CD4-positive, alpha-beta T cell (primary cell): ENCODE measurements at places on chromosomes 2 and 18.
A peak's percentile ranks its signal among the peaks of the same experiment; 100 is the strongest.

GRCh38 chr2:215868846-215869543 lies 144.4 kb downstream of the MREG start:
- H3K4me3 ChIP-seq = no peak overlapping the region
- no peaks in the 10 kb centered on the region for H3K4me1 ChIP-seq
- H3K36me3 ChIP-seq = no peaks in the 10 kb centered on the region
- peaks cover 3% of the 10 kb centered on the region for H3K27me3 ChIP-seq
- H3K27ac ChIP-seq = no peak overlapping the region

GRCh38 chr2:96799623-96799935 lies 16.5 kb upstream of the CNNM3 start:
- no peak for DNase-seq
- no peaks in the 10 kb centered on the region for H3K27me3 ChIP-seq
- H3K36me3 ChIP-seq = peaks cover 20% of the 10 kb centered on the region

GRCh38 chr2:58594175-58594574 lies 353.1 kb upstream of the FANCL start:
- H3K36me3 ChIP-seq = no peaks in the 10 kb centered on the region
- DNase-seq = no peak
- H3K4me1 ChIP-seq = no peaks in the 10 kb centered on the region
- no peak overlapping the region for H3K27ac ChIP-seq
- H3K4me3 ChIP-seq = no peak overlapping the region
- H3K27me3 ChIP-seq = no peaks in the 10 kb centered on the region

GRCh38 chr18:37249895-37250618 lies 315.5 kb downstream of the CELF4 start:
- no peaks in the 10 kb centered on the region for H3K4me1 ChIP-seq
- no peak for DNase-seq
- H3K36me3 ChIP-seq = no peaks in the 10 kb centered on the region
- peaks cover 36% of the 10 kb centered on the region for H3K27me3 ChIP-seq
- H3K4me3 ChIP-seq = no peak overlapping the region

- no peak overlapping the region for H3K27ac ChIP-seq
- H3K27me3 ChIP-seq = no peaks in the 10 kb centered on the region
- H3K4me1 ChIP-seq = no peaks in the 10 kb centered on the region
Observed at GRCh38 chr2:10022445-10022844, 20.9 kb upstream of the KLF11 start.

DNA sequence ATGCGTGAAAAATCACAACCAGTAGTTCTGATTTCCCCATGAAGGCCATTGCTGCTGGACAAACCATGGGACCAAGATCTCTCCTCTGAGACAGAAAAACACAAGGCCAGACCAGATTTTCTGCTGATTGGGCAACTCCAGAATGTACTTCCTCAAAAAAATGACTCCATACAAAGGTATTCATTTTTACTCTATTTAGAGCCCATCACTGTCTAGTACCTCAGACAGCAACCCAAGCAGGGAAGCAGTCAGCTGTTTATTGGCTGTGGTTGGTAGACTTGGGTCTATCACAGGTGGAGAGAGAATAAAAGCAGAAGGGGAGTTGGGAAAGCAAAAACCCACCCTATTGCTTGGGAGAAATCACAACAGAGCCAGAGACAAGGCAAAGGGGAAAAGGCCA lies 219.9 kb downstream of the PIK3C3 start:
- no peaks in the 10 kb centered on the region for H3K36me3 ChIP-seq
- H3K4me1 ChIP-seq = no peaks in the 10 kb centered on the region
- no peak overlapping the region for H3K27ac ChIP-seq
- no peak for DNase-seq
- no peak overlapping the region for H3K4me3 ChIP-seq

GRCh38 chr18:59612381-59612780 lies 84.8 kb downstream of the CCBE1 start:
- H3K27ac ChIP-seq = no peak overlapping the region
- H3K4me1 ChIP-seq = no peaks in the 10 kb centered on the region
- no peaks in the 10 kb centered on the region for H3K36me3 ChIP-seq
- no peak overlapping the region for H3K4me3 ChIP-seq

- H3K27me3 ChIP-seq = no peaks in the 10 kb centered on the region
- H3K4me1 ChIP-seq = no peaks in the 10 kb centered on the region
- no peak overlapping the region for H3K27ac ChIP-seq
Observed at GRCh38 chr2:8796878-8797550, 40.4 kb downstream of the KIDINS220 start.

DNA sequence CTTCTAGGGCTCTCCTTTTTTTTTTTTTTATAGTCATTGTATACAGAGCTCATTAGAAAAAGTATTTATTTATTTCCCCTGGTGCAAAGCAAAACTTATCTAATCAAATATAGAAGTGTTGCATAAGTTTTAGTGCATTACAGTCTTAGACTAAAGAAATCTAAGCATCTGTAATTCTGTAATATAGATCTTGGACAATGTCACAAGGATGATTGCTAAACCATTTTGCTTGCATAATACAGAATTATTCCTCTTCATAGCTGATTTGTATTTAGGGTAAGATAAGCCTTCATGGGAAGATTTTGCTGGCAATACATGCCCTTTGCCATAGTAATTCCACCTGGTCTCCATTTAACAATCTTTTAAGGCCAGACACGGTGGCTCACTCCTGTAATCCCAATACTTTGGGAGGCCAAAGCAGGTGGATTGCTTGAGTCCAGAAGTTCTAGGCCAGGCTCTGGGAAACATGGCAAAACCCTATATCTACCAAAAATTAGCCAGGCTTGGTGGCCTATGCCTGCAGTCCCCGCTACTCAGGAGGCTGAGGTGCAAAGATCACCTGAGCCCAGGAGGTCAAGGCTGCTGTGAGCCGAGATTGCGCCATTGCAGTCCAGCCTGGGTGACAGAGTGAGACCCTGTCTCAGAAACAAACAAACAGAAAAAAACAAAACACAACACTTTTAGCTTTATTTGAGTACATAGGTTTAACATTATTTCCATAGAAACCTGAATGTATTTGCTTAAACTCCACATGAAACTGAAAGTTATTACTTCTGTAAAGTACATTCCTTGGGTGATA lies 2.2 kb upstream of the ACADL start:
- no peaks in the 10 kb centered on the region for H3K36me3 ChIP-seq
- no peak for DNase-seq
- H3K4me3 ChIP-seq = no peak overlapping the region

GRCh38 chr2:235600926-235601325 lies 107.1 kb downstream of the AGAP1 start:
- no peaks in the 10 kb centered on the region for H3K27me3 ChIP-seq
- H3K4me1 ChIP-seq = no peaks in the 10 kb centered on the region
- no peak overlapping the region for H3K4me3 ChIP-seq
- no peak overlapping the region for H3K27ac ChIP-seq

GRCh38 chr2:219171231-219171651 lies 1.4 kb upstream of the SLC23A3 start:
- H3K27ac ChIP-seq = no peak overlapping the region
- H3K27me3 ChIP-seq = no peaks in the 10 kb centered on the region
- H3K4me1 ChIP-seq = peaks cover 42% of the 10 kb centered on the region
- DNase-seq = no peak
- H3K4me3 ChIP-seq = no peak overlapping the region

DNA sequence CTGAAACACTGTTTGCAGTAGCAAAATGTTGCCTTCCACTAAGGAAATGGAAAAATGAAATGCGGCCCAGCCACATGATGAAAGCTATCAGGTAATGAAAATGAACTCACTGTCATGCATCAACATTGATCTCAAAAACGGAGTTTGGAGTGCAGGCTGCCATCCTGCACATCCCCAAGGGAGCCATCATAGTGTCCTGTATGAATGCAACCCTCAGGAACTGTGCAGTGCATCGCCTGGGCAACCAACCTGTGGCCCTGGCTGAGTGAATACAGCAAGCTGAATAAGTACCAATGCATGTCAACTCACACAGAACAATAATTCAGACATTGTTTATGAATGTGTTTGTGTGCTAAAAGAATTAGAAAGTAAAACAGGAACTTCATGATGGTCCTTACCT lies 23.1 kb upstream of the TXNDC2 start:
- no peaks in the 10 kb centered on the region for H3K36me3 ChIP-seq
- no peak for DNase-seq
- no peaks in the 10 kb centered on the region for H3K27me3 ChIP-seq
- H3K4me3 ChIP-seq = no peak overlapping the region
- H3K27ac ChIP-seq = no peak overlapping the region

- no peaks in the 10 kb centered on the region for H3K4me1 ChIP-seq
- H3K36me3 ChIP-seq = no peaks in the 10 kb centered on the region
- H3K27me3 ChIP-seq = no peaks in the 10 kb centered on the region
- DNase-seq = no peak
- no peak overlapping the region for H3K4me3 ChIP-seq
Observed at GRCh38 chr2:20557226-20557625, 93.7 kb downstream of the HS1BP3 start.

GRCh38 chr2:230864122-230864604 lies 579 bp upstream of the ITM2C start:
- no peaks in the 10 kb centered on the region for H3K36me3 ChIP-seq
- H3K4me1 ChIP-seq = peaks cover 54% of the 10 kb centered on the region
- DNase-seq = no peak
- no peaks in the 10 kb centered on the region for H3K27me3 ChIP-seq
- peak overlapping the region; percentile 70 for H3K4me3 ChIP-seq

GRCh38 chr18:35693829-35694228 lies 112.3 kb downstream of the GALNT1 start:
- H3K27me3 ChIP-seq = no peaks in the 10 kb centered on the region
- no peaks in the 10 kb centered on the region for H3K4me1 ChIP-seq
- no peak for DNase-seq
